ENCODE measurements at places on chromosomes 1 and 21.

DNA sequence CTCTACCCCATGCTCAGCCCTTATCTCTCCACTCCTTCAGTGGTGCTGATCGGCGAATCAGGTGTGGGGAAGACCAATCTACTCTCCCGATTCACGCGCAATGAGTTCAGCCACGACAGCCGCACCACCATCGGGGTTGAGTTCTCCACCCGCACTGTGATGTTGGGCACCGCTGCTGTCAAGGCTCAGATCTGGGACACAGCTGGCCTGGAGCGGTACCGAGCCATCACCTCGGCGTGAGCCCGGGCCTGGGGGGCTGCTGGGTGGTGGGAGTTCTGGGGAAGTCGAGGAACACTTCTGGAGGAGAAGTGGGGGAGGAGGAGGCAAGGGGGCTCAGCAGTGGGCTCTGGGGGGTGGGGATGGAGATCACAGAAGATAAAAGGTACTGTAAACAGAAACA is 4.9 kb downstream of the RAB25 start:
- no peak for DNase-seq

GRCh38 chr1:66618390-66618789 is 84.4 kb downstream of the SGIP1 start:
- no peak for DNase-seq

DNA sequence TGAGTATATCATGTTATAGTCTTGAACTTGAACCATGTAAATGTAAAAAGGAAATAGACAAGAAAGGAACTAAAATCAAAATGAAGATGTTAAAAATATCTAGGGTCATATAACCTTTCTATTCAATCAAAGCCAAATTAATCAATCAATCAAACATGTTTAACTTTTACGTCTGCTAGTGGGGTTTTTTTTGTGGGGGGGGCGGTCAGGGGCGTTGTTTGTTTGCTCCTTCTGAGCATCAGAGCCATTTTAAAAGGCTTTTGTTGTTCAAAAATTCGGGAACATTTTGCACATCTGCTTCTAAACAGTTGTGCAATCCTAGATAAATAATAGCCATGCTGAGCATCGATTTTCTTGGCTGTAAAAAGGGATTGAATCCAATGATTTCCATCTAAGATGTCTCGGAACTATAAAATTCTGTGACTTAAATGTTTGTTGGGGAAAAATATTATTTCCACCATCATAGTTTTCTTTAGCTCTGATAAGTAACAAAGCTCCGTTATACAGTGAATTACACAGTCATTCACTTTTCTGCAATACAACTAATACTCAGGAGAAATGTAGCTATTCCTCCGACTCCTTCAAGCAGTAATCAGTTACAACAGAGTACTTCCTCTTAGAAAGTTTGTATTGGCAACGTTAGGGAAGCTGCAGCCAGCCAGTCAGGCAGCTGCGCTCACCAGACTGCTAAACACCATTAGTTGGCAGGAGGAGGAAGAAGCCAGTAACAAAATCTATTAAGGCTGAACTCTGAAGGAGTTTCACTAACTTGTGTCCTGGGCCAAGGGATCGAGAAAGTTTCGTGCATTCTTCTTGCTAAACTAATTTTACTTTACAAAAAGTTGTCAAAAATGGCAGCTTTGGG is 2.2 kb downstream of the SPATA6 start:
- no peak for DNase-seq

DNA sequence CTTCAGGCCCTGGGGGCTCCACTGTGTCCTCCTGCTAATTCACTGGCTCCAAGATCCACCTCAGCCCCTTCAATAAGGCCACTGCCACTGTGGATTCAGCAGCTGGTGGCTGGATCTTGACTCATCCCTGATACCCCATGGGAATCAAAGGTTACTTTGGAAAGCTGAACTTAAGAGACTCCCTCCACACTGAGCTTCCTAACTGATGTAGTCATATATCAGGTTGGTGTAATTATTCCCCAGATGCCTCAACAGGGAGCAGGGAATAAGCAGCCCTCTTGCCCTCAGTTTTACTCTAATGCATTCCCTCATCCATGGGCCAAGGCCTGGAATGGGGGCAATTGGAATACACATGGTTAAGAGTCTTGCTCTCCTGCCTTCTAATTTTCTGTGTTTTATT is 164.6 kb downstream of the FASLG start:
- no peak for DNase-seq

GRCh38 chr1:10338047-10338446 is 60.8 kb upstream of the PGD start:
- peak; percentile 70 for DNase-seq

- no peak for DNase-seq
Measured at GRCh38 chr1:231666937-231667608, 40.5 kb downstream of the DISC1 start.

- DNase-seq, result no peak
Measured at GRCh38 chr1:209277662-209278061, 305.9 kb upstream of the CAMK1G start.

DNA sequence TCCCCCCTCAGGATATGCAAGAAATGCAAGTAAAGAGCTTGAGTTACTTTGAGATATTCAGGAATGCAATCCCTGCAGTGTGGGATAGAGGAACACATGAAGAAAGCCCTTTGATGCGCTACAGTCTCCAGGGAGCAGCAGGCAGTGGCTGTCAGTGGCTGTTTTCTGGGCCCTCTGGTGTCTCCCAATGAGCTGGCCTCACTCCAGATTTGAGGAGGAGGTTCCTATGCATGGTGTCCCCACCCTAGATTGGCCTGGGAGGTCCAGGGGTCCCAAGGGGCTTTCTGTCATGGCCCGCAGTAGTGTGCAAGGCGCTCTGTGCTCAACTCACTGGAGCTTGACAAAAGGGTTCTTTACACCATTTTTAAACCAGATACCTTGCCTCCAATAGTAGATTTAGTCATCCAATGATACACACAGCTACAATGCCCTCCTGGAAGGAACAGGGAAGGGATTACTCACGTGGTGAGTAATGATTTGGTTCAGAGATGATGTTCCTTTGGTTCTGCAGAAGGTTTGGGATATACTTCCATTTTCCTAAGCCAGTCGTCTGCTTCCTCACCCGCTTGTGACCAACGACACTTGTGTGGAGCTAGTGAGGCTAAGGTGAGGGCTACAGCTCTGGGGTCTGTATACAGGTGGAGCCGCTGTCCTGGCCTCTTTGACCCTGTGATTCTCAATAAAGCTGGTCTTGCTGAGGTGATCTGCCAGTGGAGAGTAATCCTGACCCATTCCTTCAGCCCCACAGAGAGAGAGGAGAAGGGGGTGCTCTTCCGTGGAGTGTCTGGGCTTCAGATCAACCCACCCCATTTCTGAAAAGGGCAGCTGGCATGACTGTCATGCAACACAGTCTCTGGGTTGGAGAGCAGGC is 6.6 kb downstream of the BATF3 start:
- DNase-seq, result no peak

- no peak for DNase-seq
Measured at GRCh38 chr1:152044386-152044785, 7.6 kb upstream of the S100A11 start.

DNA sequence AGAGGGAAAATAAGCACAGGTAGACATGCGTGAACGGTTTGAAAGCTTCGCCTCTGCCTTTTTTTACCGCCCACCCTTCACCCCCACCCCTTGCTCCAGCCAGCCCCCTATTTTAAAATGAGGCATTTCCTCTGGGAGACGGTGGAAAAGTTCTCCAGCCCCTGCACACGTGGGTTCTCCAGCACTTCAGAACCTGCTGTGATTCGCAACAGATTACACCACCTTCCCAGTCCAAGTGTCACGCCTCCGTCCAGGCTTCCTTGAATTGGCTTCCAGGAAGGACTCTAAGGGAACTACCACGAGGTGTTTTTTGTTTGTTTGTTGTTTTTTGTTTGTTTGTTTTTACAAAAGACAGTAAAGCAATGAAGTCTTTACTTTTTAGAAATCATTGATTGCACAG is 2.6 kb downstream of the LRRC7 start:
- DNase-seq, result peak; percentile 51

- DNase-seq, result no peak
Measured at GRCh38 chr21:14376854-14377253, 6.1 kb downstream of the HSPA13 start.

GRCh38 chr1:7048395-7048794 is 263.1 kb downstream of the CAMTA1 start:
- DNase-seq, result peak; percentile 41

DNA sequence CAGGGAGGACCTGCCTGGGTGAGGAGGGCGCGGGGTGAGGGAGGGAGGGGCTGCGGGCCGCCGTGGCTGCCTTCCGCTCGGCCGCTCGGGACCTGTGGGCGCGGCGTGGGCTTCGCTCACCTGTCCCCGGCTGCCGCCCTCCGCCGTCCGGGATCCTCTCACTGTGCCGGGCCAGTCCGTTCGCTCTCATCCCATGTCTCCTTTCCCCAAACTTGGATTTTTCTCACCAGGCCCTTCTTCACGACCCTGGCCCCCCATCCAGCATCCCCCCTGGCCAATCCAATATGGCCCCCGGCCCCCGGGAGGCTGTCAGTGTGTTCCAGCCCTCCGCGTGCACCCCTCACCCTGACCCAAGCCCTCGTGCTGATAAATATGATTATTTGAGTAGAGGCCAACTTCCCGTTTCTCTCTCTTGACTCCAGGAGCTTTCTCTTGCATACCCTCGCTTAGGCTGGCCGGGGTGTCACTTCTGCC is 362 bp downstream of the ZBTB48 start:
- DNase-seq, result no peak

DNA sequence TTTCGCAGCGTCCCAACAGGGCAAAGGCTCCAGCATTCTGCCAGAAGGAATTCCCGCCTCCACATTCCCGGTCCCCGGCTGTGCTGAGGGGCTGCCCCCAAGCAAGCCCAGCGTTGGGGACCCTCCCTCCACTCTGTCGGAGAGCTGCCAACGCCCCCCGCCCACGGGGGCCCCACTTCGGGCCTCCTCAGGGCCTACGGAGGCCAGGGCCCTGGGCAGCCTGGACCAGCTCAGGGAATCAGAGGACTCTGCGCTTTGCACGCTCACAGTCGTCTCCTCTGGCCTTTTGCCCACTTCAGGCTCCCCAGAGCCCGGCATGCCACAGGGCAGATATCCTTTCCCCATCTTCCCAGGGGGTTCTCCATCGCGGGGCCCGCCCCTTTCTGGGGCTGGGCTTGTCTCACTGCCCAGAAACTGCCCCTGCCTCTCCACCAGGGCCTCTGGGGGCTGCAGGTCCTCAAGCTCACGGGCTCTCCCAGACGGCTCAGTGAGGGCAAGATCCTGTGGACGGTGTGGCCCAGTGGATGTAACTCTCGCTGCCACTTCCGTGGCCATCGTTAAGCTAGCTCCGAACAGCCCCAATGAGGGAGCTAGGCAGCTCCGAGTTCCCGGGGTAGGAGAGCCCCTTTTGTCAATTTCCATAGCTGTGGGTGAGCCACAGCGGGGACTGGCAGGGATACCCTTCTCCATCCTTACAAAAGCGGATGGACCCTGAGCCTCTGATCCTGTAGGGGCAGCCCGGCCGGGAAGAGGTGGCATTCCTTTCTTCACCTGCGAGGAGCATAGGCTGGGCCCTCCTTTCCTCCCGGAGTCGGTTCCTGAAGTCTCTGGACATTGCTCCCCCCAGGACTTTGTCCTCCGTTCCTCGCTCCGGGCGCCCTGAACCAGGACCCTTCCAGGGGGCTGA is 2.8 kb downstream of the ITPKB start:
- DNase-seq, result no peak

- DNase-seq, result no peak
Measured at GRCh38 chr1:205225901-205226765, 1.6 kb upstream of the TMCC2 start.

GRCh38 chr1:230382001-230382491 is 44.1 kb downstream of the PGBD5 start:
- DNase-seq, result peak; percentile 79

- DNase-seq, result no peak
Measured at GRCh38 chr1:23927097-23927496, 13.9 kb upstream of the CNR2 start.

DNA sequence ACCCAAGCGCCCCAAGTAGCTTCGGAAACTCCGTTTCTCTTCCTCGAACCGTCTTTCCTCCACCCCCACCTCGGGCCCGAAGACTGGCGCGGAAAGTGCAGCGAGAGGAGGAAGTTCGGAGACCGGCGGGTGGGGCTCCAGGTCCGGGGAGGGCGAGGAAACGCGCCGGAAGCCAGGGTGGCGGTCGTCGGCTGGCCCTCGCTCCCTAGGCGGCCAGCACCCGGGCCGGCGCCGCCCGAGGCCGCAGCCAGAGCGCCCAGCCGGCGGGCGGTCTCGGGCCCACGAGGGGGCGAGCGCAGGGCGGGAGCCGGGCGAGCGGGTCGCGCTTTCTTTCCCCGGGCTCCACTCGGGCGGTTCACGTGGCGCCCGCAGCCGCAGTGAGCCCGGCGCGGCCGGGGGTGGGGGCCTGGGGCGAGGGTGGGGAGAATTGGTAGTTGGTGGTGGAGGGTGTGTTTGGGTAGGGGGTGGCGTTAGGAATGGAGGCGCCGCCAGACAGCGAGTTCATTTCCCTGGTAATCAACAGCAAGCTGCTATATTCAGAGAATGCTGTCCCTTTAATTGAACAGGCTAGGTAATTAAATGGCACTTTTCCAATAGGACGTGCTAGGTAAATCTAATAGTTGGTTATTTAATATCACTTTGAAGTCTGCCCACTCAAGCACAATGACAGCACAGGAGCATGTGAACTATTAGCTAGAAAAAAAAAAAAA is 6.7 kb downstream of the LMO4 start:
- peak; percentile 86 for DNase-seq

- peak; percentile 88 for DNase-seq
Measured at GRCh38 chr1:53593758-53594380, 134.7 kb downstream of the DMRTB1 start.

GRCh38 chr1:61992257-61992656 is 202.4 kb upstream of the L1TD1 start:
- no peak for DNase-seq

DNA sequence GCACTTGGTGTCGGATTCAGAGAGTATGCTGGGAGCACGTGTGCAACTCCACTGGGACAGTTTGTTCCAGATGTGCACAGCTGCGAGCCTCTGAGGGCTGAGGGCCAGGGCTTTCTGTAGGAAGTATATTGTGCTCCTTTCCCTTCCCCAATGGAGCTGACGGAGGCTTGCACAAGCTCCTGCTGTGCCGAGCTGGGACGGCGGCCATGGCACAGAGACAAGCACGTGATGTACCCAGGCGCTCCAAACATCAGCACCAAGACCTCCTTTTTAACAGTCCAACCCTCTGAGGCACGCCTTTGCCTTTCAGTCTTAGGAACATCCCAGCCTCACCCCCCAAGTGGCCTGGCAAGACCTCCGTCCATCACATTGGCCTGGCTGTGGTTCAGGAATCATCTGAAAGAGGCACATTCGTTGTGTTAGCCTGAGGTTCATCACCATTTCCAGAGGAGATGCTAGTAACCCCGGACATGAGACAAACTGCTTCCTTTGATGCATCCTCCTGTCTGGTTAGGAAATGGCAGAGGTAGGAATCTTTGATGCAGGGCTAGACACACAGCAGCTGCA is 339.2 kb upstream of the KAZN start:
- no peak for DNase-seq

DNA sequence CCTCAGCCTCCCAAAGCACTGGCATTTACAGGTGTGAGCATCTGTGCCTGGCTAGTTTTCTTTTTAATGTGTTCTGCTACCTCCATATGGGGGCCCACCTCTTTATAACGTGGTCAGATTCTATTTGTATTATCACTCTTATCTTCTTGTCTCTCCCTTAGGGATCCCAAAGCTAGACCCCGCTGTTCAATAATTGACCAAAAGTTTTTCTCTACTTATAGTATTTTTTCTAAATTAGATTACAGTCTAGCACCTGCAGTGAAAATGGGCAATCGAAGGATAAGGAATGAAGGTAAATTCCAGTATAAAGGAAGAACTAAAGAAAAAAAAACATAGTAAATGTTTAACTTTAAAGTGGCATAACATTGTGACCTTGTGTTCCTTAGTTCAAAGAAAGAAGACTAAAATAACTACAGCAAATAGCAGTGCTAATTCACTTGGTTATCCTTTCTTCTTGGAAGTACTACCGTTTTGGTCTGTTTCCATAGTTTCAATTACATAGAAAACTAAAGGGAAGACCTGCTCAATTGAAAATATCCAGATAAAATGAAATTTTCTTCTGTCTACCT is 24.1 kb downstream of the NFYC start:
- no peak for DNase-seq

All from islet precursor cell (in vitro differentiated cells).